ENCODE measurements at places on chromosomes 3 and 15.

GRCh38 chr3:125437631-125438435, 62.7 kb upstream of the ZNF148 start:
- peak; percentile 61 for DNase-seq

DNA sequence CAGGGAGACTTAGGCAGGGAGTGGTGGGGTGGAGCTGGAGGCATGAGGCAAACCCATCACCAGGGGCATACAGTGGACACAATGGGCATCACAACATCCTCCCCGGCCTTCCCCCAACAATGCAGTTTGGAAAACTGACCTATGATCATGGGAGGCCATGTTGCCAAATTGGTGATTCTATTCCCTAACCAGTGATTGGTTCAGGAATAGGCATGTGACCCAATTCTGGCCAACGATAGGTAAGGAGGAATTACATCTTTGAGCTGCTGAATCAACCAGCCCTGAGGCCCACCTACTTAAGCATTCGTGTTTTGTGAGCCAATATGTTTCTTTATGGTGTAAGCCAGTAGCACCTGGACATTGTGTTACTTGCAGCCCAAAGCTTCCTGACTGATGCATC, 40.0 kb downstream of the LINGO1 start:
- DNase-seq, result no peak

GRCh38 chr3:145719114-145719513, 441.9 kb downstream of the PLOD2 start:
- peak; percentile 48 for DNase-seq

GRCh38 chr15:75697523-75697922, 15.1 kb downstream of the CSPG4 start:
- no peak for DNase-seq

DNA sequence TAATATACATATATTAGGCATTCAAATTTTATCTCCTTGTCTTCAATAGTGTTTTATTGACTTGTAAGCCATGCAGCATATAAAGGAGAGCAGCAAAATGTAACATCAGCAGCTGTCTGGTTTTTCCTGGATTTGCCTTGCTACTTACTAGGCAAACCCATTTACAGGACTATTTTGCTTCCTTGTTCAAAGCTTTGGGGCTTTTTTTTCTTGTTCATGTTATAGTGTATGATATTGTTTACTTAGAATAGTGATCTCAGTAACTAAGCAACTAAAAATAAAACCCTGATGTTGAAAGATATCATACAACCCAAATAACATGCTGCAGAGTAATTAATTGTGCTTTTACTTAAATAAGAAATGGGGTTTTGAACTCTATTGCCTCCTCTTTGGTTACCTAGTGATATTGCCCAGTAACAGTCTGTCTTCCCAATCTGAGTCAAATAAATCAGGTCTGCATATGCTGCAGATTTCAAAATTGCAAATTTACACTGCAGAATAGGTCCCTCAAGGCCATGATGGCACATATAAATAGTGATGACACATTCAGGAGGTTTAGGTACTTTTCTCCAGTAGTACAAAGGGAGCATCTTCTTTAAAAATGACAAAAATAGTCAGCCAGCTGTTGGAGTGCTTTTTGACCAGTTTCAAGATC, 578.1 kb upstream of the NECTIN3 start:
- DNase-seq, result no peak

DNA sequence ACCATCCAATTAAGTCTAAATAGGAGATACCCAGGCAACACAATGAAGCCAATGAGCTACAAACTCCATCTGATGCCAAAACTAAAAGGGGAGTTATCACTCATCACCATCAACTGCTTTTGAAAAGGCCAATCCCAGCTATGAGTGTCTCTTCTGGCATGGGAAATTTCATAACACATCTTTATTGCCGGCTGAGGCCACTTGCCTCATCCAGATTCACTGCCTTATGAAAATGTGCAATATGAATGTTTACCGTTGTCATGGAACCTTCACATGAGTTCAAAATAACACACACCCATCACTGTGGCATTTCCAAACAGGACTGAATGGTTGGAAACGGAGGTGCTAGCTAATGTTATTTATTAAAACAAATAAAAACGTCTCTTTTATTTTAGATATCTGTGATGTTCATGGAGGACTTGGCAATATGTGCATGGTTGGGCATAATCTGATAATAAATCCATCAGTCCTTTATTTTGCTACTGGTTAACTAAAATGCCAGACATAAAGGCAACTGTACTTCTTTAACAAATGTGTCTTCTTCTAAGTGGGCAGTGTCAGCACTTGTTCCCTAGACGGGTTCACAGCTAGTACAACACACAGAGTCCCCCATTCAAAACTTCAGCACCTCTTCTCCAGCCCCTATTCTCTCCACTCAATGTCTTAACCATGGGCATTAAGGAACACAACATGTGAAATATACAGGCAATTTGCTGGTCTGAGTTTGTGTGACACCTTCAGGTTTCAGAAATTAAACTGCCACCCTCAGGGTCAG, 143.9 kb downstream of the MAGI1 start:
- DNase-seq, result no peak

GRCh38 chr3:129144786-129145185, 16.1 kb downstream of the ISY1 start:
- DNase-seq, result no peak

DNA sequence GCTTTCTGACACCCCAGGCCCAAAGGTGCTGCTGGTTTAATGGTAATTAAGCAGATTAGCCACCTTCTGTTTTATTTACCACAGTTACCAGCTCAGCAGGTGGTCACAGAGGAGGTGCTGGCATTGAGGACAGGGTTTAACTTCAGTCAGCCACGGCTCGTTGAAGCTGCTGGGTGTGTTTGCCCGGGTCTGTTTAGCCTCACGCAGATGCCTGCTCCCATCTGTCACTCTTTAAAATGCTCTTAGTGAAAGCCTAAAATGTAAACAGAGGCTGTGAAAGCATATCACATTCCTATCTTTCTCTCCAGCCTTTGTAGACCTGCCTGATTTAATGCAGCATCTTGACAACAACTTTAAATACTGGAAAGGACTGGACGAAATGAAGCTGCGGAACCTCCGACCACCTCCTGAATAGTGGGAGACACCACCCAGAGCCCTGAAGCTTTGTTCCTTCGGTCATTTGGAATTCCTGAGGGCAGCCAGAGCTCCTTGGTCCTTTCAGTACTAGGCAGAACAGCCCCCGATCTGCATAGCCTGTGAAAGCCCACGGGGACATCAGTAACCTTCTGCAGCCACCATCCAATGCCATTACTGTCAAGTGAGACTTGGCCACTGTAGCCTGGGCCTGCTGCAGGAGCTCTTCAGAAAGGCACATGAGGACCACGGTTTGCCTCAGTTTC, 156.0 kb downstream of the PDE8A start:
- peak; percentile 44 for DNase-seq

DNA sequence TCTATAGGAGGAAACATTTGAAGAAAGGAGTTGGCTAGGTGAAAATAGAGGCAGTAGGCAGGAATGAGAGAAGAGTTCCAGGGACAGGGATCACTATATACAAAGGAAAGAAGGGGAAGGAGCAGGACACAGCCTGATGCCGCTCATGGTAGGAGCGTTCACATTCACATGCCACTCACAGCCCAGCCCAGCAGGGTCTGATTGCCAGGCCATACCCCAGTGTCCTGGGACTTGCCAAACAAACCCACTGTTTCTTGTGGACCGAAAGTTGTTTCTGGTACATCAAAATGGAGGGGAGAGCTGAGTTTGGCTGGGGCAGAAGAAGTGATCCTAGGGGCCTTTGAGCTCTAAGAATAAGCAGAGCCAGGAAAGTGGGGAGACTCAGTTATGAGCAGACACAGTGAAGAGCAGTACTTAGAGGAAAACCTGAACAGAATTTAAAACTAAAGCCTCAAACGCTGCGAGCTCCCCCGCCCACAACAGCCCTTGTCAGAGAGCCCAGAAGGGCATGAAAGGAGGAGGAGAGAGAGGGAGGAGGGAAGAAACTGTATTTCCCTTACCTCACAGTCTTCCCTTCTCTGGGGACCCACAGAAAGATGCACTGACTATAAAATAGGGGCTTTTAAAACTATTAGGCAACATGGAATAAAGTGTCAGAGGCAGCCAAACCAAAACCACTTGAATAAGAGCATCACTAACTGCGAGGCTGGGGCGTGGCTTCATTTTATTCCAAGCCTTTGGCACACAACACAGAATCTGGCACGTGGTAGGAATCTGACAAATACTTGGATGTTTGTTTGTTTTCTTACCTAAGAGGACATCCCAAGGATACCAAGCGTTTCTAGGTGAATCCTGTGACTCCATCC, 129.0 kb downstream of the RPL22L1 start:
- DNase-seq, result no peak

GRCh38 chr15:79853492-79854328, 43.1 kb downstream of the MTHFS start:
- DNase-seq, result peak; percentile 77

DNA sequence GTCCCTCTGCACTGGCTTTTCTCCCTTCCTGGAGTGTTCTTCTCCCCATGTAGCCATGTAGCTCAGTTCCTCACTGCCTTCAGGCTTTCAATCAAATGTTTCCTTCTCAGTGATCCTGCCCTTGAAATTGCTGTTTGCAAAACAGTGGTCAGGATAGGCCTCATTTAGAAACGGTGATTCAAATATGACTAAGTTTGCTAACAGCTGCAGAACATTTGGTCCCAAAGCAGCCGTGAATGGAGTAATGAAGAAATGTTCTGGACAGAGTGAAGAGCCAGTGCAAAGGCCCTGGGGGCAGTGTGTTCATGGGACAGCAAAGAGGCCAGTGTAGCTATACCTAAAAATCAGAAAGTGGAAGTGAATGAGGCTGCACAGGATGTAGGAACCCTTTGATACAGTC, 223.4 kb downstream of the FEZF2 start:
- DNase-seq, result no peak

DNA sequence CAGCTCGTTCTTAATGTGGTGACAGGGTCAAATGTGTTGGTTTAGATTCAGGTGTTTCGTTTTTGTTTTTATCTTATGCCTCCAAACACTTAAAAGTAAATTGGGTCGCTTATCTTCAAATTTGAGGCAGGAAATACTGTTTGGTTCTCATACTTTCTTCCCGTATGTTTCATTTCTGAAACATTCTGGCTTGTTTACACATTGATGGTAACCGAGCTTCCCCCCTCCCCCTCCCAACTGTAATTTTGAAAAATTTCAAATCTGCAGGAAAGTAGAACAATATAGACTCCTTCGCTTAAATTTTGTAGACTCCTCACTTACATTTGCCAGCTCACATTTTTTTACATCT, 64.9 kb downstream of the CMTM8 start:
- no peak for DNase-seq

GRCh38 chr3:147431751-147432150, 22.6 kb downstream of the ZIC1 start:
- DNase-seq, result no peak

GRCh38 chr3:44339181-44340057, 853 bp downstream of the TCAIM start:
- DNase-seq, result no peak

GRCh38 chr3:55648591-55649318, 161.6 kb upstream of the WNT5A start:
- no peak for DNase-seq

DNA sequence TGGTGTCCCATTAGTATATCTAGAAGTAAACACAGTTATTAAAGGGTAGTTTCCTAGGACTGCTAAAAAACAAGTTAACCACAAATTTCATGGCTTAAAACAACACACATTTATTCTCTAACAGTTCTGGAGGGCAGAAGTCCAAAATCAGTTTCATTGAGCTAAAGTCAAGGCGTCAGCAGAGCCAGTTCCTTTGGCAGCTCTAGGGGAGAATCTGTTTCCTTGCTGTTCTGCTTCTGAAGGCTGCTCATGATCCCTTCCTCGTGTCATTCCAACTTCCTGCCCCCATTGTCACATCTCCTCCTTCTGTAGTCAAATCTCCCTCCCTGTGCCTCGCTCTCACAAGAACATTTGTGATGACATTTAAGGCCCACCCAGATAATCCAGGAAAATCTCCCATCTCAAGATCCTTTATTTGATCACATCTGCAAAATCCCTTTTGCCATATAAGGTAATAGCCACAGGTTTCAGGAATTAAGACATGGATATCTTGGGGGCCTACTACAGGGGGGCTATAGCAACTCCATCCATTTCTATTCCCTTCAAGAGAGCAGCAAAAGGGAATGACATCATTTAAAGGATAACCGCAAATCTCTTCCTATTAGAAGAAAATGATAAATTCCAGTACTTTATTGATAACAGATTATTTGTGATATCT, 50.1 kb downstream of the GPR176 start:
- no peak for DNase-seq
